Aorta (tissue), 5 donors: ENCODE measurements at places on chromosomes 6 and 20. TPM values are rescaled to one million over a fixed set of nuclear protein-coding genes. Genes with fewer than 3 reads are reported as not detected.
A peak's percentile ranks its signal among the peaks of the same experiment; 100 is the strongest.

DNA sequence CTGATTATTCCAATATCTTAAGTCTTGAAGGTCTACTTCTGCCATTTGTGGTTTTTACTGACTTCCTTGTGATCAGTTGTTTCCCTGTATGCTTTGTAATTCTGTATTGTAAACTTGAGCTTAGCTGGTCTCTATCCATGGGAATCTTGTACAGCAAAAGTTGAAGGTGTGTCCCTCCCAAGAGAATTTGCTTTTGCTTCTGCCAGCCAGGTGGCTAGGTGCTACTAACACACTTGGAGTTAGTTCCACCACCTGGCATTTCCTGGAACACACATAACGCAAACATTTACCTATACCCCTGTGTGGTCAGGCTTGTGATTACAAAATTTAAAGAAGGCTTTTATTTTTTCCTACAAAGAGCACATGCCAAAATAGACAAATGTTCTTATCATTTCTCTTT, 141.2 kb downstream of the GRM4 start:
- no peaks in the 10 kb centered on the region for H3K4me1 ChIP-seq
- no peaks in the 10 kb centered on the region for H3K27me3 ChIP-seq
- H3K36me3 ChIP-seq = no peaks in the 10 kb centered on the region
- H3K27ac ChIP-seq = no peak overlapping the region
- no peak overlapping the region for H3K4me3 ChIP-seq

Gene LAMA4
- polyA plus RNA-seq = 63.5 TPM

DNA sequence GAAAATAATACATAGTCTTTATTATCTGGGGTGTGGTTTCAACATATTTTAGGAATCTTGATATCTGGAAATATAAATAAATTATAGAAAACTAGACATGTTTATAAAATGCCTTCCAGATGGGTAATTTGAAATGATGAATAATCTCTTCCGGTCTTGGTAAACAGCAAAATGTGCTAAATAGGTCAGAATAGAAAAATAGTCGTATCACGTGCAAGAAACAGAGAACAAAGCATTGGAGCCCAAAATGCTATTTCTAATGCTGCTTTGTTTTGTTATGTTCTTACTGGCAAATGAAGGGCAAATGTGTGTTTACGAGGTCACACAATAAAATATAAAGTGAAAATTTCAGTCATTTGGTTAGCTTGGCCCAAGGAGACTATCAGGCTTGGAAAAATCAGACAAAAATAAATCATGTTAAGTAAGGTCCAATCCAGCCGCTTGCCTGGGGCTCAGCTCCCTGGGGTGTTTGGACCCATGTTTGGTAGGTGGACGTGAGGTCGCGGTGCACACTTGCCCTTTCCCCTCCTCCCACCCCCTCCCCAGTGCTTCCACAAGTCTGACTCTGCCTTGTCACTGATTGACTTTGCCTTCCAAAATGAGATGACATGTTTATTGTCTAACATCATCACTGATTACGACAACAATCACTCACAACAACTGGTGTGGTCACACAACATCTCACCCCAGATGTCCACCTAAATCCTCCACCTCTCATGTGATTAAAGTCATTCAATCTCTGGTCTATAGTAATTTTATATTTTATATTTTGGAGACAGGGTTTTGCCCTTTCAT, 56.0 kb downstream of the RIN2 start:
- H3K27me3 ChIP-seq = no peaks in the 10 kb centered on the region
- no peak for DNase-seq
- H3K4me1 ChIP-seq = no peaks in the 10 kb centered on the region
- H3K36me3 ChIP-seq = no peaks in the 10 kb centered on the region
- H3K27ac ChIP-seq = peak overlapping the region; percentile 36
- no peak overlapping the region for H3K4me3 ChIP-seq

Gene DYNLRB1
- polyA plus RNA-seq = 302 TPM

GRCh38 chr6:6806844-6807518, 218.5 kb downstream of the LY86 start:
- no peak overlapping the region for H3K4me3 ChIP-seq
- no peaks in the 10 kb centered on the region for H3K4me1 ChIP-seq
- H3K36me3 ChIP-seq = no peaks in the 10 kb centered on the region
- no peak for DNase-seq
- no peaks in the 10 kb centered on the region for H3K27me3 ChIP-seq
- H3K27ac ChIP-seq = no peak overlapping the region

GRCh38 chr6:27188061-27188884, 59.2 kb upstream of the PRSS16 start:
- DNase-seq = peak; percentile 83
- no peaks in the 10 kb centered on the region for H3K36me3 ChIP-seq
- H3K4me1 ChIP-seq = no peaks in the 10 kb centered on the region
- peak overlapping the region; percentile 67 for H3K27ac ChIP-seq
- peak overlapping the region; percentile 75 for H3K4me3 ChIP-seq
